Suppressor macrophage treated with lipopolysaccharide for 4 hours (primary cell): ENCODE measurements at places on chromosomes 3 and 15.

DNA sequence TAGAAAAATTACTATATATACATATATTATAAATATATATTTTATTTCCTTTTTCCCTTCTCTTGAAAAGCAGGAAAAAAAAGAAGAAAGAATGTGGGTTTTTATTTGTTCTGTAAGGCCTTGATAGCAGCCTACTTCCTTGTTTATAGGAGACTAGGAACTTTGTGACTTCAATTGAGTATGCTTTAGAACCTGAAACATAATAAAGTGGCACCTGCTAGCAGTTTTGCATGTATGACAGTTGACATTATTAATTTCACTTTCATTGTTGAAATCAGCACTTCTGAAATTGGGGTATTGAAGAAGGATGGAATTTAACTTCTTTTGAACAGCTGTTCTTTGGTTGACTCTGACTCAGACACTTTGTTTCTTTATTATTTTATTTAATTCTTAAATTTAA, 56.9 kb downstream of the GLCE start:
- no peak for DNase-seq

- DNase-seq: peak; percentile 70
Measured at GRCh38 chr3:39208463-39209055, 16.2 kb upstream of the XIRP1 start.

GRCh38 chr3:53114412-53115074, 15.7 kb downstream of the RFT1 start:
- DNase-seq: peak; percentile 58

GRCh38 chr3:27358372-27358771, 10.8 kb downstream of the NEK10 start:
- DNase-seq: no peak

- DNase-seq: no peak
Measured at GRCh38 chr3:159829056-159829455, 159.6 kb upstream of the IL12A start.

DNA sequence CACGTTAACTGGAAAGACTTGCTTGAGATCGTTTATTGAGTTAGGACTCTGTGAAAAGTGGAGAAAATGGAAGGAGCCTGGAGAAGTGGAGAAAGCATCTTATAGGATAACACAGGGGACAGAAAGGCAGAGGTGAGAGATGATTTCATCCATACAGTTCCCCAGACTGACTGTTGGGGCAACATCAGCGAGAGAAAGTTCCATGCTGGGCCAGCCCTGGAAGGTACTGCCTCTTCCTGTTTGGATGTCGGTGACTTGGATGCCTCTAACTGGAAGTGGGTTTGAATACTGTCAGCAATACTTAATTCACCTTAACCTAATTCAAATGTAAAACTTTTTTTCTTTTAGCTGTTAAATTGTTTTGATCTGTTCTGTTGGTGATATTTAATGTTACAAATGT, 32.3 kb downstream of the ATP13A5 start:
- DNase-seq: no peak

- DNase-seq: no peak
Measured at GRCh38 chr3:31095255-31095654, 200.8 kb upstream of the GADL1 start.

GRCh38 chr3:48776854-48777253, 59.8 kb upstream of the IP6K2 start:
- DNase-seq: no peak
